ENCODE measurements at places on chromosomes 2 and 18.

DNA sequence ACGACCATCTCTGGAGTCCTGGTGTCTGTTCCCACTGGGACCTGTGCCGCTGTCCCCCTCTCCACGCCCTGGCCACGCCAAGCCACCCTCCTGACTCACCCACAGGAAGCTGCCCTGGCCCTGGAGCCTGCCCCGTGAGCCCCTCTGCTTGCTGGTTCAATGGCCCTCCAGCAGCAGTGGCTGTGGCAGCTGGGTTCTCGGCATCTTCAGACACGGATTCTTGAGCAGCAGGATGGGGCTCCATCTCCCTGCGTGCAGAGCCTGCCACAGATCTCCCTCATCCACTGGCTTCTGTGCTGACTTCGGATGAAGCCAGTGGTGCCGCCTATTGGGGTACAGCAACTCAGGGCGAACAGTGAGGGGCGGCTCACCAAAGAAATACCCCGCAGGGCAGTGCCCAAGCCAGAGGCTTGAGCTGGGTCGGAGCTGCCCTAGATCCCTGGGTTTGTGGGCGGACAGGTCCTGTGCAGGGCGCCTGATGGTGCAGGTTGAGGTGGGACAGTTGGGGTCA is 14.0 kb downstream of the CAPN10 start:
- no peak for DNase-seq

DNA sequence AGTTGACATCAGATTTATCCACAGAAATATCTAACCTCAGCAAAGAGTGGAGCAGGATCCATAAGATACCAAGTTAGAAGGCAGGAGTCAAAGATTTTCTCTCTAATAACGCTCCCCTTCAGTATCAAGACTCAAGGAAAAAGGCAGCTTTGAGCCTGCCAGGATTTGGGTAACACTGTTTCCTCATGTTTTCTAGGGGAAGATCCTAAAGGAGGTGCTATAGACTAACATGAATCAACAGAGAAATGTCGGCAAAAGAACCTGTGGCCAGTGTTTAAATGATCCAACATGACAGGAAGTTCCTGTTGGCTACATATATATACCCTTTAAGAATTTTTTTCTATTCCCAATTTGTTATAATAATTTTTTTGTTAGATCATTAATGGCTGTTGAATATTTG is 402.3 kb downstream of the TGIF1 start:
- DNase-seq: no peak

GRCh38 chr2:195600778-195601177 is 56.2 kb upstream of the SLC39A10 start:
- no peak for DNase-seq

DNA sequence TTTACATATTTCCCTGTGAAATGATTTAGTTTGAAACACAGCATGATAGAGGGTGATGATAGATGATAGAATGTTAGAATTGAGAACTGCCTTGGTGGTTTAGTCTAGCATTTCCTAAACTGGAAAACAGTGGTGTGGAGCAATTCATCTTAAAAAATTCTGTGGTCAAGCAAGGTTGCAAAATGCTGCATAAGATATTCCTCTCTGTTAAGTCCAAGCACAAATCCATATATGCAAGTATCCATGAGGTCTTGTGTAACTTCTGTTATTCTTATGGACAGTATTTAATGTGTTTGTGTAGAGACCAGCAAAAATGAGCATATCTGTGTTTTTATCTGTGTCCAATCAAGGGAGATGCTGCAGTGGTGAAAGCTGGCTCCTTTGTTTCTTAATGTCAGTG is 30.0 kb downstream of the CPS1 start:
- no peak for DNase-seq

DNA sequence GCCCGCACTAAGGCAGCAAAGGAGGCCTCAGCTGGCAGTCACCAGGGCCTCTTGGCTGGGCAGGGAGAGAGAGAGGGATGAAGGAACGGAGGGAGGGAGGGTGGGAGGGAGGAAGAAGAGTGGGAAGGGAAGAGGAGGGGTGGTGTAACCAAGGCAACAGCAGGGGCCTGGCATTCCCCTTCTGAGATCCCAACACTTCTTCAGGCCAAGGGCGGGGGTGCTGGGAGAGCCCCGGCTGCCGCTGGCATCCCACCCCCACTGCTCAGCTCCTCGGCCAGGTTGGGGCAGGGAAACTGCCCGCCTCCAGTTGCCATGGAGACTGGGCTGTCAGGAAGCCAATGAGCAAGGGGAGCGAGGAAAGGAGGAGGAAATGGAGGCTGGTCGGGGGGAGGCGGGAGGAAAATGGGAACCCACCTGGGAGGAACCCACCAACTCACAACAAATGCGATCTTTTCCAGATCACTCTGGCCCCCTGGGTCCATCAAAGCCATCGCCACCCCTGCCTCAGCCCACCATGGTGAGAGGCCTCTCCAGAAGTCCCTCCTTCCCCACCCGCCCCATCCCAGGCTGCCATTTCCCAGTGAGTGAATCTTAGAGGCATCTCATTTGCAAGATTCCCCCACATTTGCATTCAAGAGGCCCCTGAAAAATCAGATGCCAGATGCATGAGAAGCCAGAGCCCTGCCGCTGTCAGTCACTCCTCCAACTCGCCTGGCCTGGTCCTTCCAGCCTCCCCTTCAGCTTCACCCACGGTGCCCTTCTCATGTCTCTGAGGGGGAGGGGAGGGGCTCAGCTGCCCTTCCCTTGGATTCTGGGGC is 12.4 kb downstream of the SH2D6 start:
- DNase-seq: no peak

DNA sequence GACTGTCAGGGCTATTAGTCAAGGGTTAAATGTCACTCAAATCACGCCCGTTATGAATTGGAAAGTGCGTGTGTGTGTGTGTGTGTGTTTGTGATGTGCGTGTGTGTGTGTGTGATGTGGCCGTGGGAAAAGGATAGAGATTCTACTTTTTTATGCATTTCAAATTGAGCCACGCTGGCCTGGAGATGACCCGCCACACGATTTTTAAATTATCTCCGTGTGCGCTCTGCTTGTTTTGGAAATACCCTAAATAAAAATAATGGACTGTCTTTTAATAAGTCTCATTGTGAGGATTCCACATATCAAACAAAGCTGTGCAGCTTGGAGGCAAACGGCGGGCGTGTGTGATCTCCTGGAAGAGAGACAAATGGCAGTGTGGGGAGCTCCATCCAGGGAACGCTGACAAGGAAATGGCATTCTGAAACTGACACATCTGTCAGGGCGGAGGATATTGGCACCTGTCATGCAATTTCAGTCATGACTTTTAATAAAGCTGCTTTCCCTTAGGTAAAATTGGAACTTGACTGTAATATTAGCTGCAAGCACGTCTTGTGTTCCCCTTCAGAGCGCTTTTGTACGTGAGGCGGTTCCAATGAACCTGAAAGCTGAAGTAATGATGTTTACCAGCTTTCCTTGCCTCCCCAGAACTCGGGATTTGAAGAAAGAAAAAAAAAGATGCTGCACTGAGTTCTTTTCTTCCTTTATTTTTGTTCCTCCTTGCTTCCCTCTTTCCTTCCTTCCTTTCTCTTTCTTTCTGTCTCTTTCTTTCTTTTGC is 381.8 kb upstream of the SMIM21 start:
- DNase-seq: no peak

GRCh38 chr18:3305933-3306332 is 44.0 kb downstream of the MYL12B start:
- no peak for DNase-seq

DNA sequence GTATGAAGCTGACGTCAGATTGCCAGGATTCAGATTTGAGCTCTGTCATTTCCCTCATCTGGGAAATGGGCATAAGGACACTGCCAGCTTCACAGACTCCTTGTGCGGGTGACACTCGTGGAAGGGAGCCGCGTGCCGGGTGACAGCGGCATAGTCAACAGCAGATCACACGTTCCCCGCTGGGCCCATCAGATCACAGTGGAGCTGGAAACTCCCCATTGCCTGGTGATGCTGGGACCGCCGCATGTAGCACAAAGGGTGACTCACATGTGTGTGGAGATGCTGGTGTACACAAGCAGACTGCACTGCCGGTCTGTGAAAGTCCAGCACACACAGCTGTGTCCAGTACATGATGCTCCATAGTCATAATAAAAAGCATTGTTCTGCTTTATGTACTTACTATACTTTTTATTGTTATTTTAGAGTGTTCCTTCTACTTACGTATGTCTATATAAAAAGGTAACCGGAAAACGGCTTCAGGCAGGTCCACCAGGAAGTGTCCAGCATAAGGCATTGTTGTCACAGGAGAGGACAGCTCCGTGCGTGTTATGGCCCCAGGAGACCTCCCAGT is 31.8 kb downstream of the SALL3 start:
- DNase-seq: no peak

DNA sequence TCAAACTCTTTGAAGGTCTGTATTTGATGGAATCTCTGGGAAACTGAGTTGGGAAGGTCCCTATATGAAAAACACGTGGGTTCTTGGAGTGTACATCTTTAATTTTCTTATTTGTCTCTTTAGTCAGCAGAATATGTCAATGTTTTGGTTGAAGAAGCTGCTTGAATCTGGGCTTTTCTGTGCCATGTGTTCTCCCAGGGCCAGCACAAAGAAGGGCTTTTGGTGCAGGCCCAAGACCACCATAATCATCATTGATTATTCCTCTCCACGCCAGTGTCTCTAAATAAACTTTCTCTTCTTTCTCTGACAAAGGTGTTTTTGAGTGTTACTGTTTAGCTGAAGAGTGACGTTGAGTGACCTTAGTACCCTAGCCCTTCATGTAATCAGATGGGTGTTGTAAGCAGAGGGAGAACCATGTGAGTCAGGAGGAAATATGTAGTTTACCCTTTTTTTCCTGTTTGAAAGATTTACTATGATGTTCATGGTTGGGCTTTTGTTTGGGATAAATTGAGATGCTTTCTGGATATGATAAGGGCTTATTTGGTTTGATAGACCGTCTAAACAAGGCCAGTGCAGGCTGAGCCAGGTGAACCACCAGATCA is 11.6 kb upstream of the TNP1 start:
- DNase-seq: no peak

DNA sequence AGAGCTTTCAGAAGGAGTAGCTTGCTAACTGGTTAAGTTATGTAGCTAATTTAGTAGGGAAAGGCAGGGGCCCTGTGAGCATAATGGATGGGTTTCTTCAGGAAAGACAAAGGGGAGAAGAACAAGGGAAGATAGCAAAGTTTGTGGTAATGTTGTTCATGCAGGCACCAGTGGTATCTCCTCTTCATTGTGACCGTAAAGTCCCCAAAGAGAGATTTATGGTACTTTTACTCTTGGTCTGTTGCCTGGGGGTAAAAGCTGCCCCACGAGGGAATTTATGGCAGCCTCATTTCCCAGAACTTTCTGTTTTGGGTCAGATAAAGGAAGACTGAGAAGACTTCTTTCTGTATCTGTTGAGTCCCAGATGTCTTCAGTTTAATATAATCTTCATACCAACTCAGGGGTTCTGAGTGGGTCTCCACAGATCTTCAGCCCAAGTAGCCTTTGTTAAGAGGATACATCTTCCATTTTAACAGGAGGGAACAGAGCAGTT is 27.5 kb downstream of the MALT1 start:
- no peak for DNase-seq

DNA sequence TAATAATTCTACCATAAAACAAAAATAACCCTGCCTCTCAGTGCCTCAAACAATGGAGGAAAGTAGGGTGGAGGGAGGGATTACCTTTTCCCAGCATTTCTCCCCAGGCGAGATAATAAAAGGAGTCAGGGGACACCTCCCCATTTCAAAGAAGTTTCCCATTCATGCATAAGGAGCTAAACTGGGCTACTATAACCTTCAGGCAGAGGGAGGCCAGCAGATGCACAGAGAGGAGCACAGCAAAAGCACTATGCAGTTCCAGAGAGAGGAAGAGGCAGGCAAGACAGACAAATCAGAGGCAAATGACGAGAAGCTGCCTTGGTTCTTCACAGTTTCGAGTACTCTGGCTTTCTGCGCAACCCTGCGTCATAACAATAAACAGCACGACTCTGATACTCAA is 17.4 kb downstream of the CFAP210 start:
- DNase-seq: no peak

DNA sequence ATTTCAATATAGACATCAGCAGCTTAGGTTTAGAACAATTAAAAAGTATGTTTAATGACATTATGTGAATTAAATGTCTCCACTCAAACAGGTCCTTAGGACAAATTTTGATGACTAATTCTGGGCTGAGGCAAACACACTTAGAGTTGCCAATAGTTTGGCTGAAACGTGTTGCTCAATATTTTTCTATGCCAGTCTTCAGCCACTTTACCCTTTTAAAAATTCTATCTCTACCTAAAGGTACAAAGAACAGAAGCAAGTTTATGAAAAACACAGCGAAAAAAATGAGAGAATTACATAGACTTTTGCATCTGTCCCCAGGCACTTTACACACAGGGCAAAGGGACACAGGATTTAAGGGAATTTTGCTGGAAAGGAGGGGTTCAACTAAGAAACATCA is 4.5 kb downstream of the IDH1 start:
- DNase-seq: no peak

DNA sequence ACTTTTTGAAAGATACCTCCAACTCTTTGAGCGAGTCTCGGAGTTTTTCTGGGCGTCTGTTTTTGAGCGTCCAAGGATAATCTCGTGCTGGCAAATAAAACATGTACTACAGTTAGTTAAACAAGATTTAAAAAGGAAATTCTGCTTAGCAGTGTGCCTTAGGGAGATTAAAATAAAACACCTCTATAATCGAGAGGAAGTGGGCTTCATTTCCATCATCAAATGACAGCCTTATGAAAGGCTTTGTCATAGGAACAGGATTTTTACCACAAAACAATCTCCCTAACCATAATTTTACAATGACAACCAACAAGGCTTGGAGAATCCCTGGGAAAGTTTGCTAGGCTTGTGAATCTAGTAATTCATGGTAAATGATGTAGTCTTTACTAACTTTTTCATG is 103.4 kb downstream of the WDPCP start:
- no peak for DNase-seq

DNA sequence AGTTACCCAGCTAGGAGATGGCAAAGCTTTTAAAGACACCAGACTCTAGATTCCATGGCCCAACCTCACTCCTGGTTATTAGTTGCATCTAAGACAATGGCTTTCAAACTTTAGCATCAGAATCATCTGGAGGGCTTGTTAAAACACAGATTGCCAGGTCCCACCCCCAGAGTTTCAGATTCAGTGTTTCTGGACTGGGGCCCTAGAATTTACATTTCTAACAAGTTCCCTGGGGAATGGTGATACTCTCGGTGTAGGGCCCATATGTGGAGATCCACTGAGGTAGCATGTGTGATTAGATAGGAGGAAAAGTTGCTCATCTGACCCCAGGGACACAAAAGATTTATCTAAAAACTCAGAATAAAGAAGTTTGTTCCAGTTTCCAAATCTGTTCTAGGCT is 14.5 kb upstream of the TTR start:
- DNase-seq: no peak

DNA sequence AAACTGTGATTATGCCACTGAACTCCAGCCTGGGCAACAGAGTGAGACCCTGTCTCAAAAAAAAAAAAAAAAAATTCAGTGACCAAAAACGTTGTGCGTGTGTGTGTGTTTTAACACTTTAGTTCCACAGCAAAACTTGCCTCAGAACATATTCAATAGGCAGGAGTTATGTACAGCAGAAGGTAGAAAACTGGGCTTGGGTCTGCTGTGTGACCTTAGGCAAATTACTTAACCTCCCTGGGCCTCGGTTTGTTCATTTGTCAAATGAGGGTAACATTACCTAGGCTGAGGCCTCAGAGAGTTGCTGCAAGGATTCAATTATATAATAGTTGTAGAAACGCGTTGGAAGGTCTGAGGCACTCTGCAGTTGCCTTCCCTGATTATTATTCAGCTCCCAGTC is 10.3 kb upstream of the SCG2 start:
- DNase-seq: no peak

- DNase-seq: no peak
These were observed 5.2 kb upstream of the SCN7A start for GRCh38 chr2:166499281-166499680.

- no peak for DNase-seq
These were observed 29.6 kb downstream of the TFCP2L1 start for GRCh38 chr2:121255358-121255757.
